Stimulated activated CD8-positive, alpha-beta memory T cell treated with anti-CD3 and anti-CD28 coated beads, Interleukin-4, amount 100 ng/mL, for 1 hour (primary cell): ENCODE measurements at places on chromosomes 3 and 15.
A peak's percentile ranks its signal among the peaks of the same experiment; 100 is the strongest.

- no peak for DNase-seq
Measured at GRCh38 chr3:190973771-190974170, 111.3 kb upstream of the GMNC start.

GRCh38 chr3:127787571-127788365 lies 34.5 kb downstream of the MGLL start:
- DNase-seq = no peak

- no peak for DNase-seq
Measured at GRCh38 chr15:49860101-49860500, 239.3 kb downstream of the DTWD1 start.

DNA sequence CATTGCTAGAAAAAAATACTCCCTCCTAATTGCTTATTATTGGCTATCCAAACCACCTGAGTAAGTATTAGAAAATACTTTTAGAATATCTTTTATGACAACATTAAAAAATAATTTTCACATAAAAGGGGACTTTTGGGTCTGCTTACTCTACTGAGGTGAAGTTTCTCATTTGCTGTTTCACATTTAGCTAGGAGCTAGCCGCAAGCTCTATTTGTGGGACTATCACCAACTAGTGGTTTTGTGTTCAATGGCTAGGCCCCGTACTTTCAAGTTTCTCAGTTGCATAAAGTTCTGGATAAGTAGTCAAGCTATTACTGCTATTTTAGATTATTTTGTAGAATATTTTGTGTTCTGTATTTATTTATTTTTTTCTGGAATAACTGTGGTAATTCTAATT lies 244.2 kb upstream of the SLITRK3 start:
- no peak for DNase-seq

DNA sequence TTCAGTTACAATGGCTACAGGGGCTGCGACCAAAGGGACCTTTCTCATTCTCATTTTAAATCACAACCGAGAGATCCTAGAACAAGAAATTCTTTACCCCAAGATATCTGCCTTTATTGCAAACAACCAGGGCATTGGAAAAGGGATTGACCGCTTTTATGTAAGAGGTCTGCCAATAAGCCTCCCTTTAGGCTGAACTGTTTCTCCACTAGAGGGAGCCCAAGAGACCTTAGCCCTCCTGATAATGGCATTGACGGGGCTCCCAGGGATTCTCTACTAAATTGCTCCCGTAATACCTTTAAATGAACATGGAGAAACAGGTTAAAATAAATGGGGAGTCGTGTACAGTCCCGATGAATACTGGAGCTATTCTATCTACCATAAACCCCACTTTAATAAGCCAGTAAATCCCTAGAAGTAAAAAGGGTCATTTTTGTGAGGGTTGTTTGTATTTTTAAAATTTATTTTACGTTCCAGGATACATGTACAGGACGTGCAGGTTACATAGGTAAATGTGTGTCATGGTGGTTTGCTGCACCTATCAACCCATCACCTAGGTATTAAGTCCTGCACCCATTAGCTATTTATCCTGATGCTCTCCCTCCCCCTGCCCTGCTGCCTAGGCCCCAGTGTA lies 7.5 kb upstream of the IGSF10 start:
- DNase-seq = no peak

GRCh38 chr15:57198654-57199291 lies 177.5 kb upstream of the CGNL1 start:
- no peak for DNase-seq

DNA sequence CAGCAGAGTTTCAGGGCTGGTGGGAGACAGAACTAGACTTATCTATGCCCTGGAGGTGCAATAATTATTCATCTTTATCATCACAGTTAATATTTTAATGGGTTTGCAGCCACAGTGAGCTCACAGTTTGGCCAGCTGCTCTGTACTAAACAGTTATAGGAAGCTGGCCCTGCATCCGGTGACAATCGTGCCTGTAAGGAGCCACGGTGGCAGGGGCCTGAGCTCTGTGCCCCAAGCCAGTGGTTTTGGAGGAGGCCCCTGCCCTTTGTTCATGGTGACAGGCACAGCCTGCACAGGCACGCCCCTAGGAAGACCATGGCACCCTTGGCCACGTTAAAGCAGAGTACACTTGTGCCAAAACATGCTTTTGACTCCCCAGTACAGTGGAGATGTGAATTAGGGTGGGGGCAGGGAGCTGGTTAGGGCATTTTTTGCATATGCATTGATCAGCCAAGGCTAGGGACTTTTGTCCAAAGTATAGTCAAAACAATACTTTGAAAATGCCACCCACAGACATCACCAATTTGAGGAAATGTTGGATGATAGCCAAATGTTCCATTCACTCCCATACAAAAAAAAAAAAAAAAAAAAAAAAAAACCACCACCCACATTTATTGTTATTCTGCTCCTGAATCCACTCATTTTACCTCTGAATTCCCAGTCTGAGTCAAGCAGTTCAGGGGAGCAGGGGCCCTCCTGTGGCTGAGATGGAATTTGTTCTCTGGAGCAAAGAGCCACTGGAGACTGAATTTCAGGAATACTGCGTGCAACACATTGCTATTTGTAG lies 3.4 kb upstream of the RFTN1 start:
- DNase-seq = no peak

GRCh38 chr3:106839576-106840280 lies 537.5 kb upstream of the CCDC54 start:
- DNase-seq = no peak

DNA sequence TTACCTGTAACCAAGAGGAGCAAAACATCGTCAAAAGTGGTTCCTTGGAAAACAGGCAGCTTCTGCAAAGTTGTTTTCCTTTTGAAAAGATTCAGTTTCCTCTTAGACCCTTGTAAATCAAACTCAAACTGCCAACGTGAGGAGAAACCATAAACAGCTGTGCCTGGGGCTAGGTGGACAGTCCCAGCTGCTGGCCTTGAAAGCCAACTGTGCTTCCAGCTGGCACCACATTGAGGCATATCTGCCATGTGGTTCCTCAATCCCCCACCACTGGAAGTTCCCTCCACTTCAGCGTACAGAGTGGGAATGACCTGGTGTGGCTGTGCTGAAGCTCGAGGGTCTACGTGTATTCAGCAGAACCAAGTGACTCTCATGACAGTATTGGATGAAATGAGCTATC lies 40.9 kb downstream of the HRH1 start:
- DNase-seq = no peak

DNA sequence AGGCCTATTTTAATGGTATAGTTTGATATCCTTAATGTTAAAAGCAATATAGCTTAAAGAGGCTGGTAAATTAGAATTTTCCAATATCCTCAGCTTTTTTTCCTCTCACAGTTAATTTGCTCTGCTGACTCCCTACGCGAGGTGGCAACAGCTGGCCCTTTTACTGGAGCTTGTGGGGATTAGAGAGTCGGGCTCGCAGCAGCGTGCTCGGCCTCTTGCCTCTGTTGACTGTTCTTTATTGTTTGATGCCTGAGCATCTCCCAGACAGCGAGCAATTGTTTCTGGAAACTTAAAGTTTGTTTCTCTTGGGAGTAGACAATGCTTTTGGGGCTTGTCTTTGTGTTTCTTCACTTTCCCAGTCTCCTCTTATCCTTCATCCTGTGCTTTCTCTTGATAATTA lies 80.8 kb downstream of the OPA1 start:
- no peak for DNase-seq

DNA sequence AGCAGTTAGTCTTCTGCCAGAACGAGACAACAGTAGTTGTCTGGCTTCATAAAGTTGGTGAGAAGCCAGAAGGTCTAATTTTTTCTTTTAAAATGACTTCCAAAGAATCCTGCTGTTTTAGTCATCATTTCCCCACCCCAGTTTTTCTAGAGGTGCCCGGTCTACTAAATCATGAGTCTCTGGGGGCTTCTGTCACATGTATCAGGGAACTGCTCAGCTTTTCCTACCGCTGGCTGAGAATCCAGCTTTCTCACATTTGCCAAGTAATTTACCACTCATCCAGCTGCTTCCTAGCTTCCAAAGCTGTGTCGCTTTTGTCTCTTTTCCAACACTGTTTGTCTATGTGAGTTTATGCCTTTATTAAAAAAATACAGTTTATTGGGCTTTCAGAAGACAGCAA lies 183.3 kb downstream of the NSUN3 start:
- no peak for DNase-seq

DNA sequence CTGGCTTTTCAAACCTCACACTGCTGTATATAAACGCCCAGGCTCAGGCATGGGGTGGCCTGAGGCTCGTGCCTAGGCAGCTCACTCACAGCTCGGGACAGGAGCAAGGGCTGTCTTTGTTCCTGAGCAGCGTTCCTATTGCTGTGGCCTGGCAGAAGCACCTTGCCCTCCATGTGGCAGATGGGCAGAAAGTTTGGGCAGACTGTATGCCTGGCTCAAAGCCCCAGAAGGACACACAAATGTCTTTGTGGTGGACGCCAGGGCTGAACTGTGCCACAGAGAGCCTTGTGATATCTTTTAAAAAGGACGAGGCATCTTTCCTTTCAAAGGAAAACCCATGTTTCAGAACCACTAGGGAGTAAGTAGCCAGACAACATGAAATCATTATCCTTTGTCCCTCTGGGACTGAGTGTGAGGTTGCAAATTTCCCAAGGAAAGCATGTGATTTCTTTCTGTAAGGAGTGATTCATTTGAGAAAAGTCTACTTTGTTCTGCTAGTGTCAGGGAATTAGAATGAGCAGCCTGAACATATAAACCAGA lies 29.3 kb upstream of the UBE2E1 start:
- DNase-seq = no peak

GRCh38 chr3:108661699-108662098 lies 72.2 kb downstream of the DZIP3 start:
- no peak for DNase-seq

GRCh38 chr3:27905625-27906024 lies 183.5 kb upstream of the EOMES start:
- DNase-seq = peak; percentile 2

DNA sequence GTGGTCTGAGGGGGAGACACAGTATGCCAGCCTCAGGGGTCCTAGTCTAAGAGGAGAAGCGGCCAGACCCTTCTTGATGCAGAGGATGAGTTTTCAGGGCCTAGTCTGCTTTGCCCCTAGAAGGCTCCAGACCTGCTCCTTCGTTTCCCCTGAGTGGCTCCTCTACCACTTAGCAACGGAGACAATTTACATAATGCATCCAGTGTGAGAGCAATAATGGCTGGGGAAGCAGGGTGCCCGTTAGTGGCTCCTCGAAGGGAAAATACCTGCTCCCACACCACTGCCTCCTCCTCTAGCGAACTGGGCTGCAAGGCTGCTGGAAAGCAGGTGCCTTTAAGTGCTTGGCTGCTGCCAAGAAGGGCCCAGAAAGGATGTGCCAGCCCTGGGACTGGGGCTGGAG lies 38.9 kb downstream of the CACNA2D2 start:
- DNase-seq = no peak

DNA sequence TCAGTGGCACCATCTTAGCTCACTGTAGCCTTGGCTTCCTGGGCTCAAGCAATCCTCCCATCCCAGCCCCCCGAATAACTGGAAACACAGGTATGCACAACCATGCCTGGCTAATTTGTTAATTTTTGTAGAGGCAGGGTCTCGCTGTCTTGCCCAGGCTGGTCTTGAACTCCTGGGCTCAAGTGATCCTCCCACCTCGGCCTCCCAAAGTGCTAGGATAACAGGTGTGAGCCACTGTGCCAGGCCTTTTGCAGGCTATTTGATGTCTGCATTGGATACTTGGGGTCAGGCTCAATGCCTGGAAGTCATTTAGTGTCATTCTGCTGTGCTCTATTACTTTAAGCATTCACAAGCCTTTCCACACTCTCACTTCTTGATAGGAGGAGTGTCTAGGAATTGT lies 17.6 kb downstream of the LIMD1 start:
- DNase-seq = no peak

DNA sequence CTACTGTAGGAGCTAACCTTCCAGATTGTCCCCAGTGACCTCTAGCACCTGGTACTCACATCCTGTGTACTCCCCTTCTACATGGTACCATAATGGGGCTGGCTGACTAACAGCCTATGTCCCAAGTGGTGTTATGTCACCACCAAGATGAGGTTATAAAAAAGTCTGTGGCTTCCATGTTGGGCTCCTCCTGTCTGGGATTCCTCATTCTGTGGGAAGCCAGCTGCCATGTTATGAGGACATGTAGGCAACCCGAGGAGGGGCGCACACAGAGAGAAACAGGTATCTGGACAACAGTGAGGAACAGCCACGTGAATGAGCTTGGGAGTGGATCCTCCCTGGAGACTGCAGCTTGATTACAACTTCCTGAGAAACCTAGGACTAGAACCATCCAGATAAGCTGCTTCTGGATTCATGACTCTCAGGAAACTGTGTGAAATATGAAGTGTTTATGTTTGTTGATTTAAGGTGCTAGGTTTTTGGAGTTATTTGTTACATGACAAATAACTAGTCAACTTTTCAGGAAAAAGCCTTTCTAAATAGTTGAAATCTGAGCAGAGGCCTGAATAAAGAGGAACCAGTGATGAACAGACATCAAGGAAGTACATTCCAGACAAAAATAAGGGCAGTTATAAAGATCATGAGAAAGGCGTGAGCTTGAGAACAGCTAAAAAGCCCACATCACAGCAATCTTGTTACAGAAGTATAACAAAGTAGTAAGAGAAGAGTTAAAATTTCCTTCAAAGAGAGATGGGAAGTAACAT lies 21.7 kb downstream of the GOLIM4 start:
- DNase-seq = no peak

GRCh38 chr3:136149667-136150066 lies 46.5 kb downstream of the MSL2 start:
- no peak for DNase-seq

DNA sequence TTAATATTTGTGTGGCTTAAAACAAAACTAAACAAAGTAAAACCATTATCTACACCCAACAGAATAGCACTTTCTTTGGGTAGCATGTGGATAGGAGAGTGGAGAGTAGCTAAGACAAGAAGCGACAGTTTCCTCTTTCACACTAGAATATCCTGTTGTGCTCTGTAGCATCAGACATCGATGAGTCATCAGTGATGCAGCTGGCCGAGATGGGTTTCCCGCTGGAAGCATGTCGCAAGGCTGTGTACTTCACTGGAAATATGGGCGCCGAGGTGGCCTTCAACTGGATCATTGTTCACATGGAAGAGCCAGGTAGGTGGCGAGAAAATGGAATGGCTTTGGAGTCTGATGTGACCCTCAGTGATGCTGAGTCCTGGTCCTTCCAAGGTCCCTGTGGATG lies 108.1 kb downstream of the USP13 start:
- DNase-seq = no peak

DNA sequence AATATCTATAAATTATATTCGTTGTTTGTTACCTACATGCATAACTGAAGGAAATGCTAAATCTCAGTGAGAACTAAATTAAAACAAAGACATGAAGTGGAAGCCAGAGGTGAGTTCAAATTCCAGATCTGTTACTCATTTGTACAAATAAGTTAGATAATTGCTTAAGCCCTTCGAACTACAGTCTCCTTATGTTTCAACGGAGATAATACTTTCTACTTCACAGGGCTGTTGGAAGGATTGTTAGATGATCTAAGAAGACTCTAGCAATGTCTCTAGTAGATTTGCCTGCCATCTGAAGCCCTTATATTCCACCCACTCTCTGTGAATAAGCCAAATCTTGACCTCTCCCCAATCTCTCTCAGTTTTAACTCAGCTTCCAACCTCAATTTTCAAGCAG lies 125.8 kb downstream of the P2RY1 start:
- no peak for DNase-seq
